Thyroid gland (tissue), 4 donors: ENCODE measurements at places on chromosomes 3 and 15. TPM values are rescaled to one million over a fixed set of nuclear protein-coding genes. Genes with fewer than 3 reads are reported as not detected.

- peaks cover 28% of the 10 kb centered on the region for H3K4me1 ChIP-seq
- H3K36me3 ChIP-seq: no peaks in the 10 kb centered on the region
- H3K27me3 ChIP-seq: no peaks in the 10 kb centered on the region
- peak overlapping the region; percentile 87 for H3K27ac ChIP-seq
- DNase-seq: peak; percentile 67
These were observed 51.6 kb upstream of the HEG1 start for GRCh38 chr3:125107363-125107762.

- H3K27me3 ChIP-seq: no peaks in the 10 kb centered on the region
- no peak overlapping the region for H3K4me3 ChIP-seq
- H3K36me3 ChIP-seq: no peaks in the 10 kb centered on the region
- H3K27ac ChIP-seq: no peak overlapping the region
- peaks cover 12% of the 10 kb centered on the region for H3K4me1 ChIP-seq
These were observed 8.1 kb downstream of the NKTR start for GRCh38 chr3:42608581-42608980.

Gene CHRD
- 4.1 TPM for total RNA-seq

DNA sequence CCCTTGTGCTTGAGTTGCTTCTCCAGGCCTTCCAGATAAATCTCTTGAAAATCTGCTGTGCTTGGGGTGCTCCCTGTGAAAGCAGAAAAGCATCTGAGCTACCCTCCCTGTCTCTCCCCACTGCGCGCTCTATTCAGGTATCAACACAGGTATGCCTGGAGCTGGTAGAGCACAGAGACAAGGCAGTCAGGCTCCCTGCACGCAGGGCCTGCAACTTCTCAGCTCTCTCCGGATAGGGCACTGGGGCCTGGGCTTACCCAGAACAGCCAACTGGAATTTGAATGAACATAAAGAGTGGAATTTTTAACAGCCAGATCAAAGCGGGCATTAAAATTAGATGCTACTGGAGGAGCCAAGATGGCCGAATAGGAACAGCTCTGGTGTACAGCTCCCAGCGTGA is 183.6 kb downstream of the XXYLT1 start:
- no peak overlapping the region for H3K4me3 ChIP-seq
- H3K27me3 ChIP-seq: no peaks in the 10 kb centered on the region
- no peaks in the 10 kb centered on the region for H3K36me3 ChIP-seq
- peaks cover 7% of the 10 kb centered on the region for H3K4me1 ChIP-seq
- peak; percentile 1 for DNase-seq

DNA sequence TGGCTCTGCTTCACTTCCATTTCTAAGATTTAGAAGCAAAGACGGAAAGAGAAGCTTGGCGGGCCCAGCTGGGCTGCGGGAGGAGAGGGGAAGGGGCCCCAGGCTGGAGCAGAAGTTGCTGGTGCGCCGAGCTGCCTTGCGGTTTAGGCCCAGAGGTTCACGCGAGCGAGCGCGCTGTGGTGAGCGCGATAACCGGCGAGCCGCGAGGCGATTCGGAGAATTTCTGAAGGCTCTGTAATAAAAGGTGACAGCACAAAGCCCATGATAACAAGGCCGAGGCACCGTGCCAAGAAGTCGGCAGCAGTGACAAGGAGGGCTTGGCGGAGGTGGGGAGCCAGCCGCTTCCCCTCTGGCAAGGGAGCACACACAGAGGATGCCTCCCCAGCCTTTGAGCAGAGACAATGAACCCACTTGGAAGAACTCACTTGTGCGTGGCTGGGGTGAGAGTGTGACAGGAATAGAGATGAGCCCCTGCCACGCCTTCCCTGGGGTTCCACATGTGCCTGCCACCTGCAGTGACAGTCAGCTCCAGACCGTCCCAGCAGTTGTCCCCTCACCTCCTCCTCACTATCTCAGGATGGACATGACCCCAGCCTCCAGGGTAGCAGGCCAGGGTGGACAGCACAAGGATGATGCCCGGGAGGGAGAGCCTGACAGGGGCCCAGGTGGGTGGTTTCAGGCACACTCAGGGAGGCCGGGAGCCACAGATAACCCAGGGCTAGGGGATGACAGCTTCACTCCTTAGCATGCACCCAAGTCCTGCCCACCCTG is 315.2 kb downstream of the UACA start:
- H3K36me3 ChIP-seq: no peaks in the 10 kb centered on the region
- DNase-seq: peak; percentile 23
- no peaks in the 10 kb centered on the region for H3K4me1 ChIP-seq

DNA sequence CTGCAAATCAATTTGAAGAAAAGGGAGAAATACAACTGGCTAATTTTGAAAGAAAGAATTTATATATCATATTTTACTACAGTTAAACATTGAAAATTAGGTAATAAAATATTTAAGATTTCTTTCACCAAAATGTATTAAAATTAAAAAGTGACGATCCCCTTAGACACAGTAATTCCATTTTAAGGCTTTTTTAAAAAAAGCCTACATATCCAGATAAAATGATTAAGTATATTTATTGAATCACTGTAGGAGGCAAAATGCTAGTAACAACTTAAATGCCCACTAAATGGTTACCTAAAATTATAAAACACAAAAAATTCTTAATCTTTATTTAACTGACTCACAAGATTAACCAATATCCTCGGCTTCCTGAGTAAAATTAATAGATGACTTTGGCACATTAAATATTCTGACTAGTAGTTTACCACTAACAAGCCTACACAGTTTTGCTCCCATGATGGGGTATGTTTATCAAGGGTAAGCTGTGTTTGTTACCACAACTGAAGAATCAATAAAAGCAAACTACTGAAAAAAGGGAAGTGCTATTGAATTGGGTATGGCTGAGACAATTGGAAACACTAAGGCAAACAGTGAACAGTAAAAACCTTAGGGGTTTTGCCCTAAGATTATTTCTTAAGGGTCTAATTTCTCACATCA is 28.4 kb downstream of the ANKRD28 start:
- DNase-seq: no peak
- peaks cover 30% of the 10 kb centered on the region for H3K4me1 ChIP-seq
- peak overlapping the region; percentile 39 for H3K27ac ChIP-seq
- H3K4me3 ChIP-seq: no peak overlapping the region
- no peaks in the 10 kb centered on the region for H3K36me3 ChIP-seq
- H3K27me3 ChIP-seq: no peaks in the 10 kb centered on the region

Gene CEMIP
- 0.29 TPM for total RNA-seq

DNA sequence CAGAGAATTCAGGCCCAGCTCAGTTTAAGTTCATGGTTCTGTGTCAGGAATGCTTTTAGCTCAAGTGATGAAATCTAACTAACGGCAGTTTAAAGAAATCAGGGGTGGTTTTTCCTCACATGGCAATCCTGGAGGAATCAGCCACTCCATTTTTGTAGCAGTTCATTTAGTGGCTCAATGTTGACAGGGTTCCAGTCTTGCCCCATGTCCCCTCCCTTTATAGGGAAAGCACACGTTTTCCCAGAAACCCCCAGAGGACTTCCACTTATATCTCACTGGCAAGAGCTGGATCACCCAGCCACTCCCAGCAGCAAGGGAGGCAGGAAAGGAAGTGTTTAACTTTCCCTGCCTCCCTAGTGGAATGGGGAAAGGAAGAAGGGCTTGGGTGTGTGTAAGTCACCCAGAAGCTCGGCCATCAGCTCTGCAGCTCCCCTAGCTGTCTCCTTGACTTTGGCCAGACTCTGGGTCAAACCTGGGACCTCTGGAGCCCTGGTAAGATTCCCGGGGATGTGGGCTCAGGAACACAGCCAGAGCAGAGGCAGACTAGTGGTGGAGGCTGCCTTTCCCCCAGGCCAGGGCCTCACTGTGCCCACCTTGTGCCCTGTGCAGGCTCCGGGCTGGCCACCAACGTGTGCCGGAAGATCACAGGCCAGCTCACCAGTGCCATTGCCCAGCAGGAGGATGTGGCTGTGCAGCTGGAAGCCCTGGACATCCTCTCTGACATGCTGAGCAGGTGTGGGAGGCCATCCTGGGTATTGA is 11.3 kb downstream of the CAND2 start:
- H3K27me3 ChIP-seq: no peaks in the 10 kb centered on the region
- peaks cover 3% of the 10 kb centered on the region for H3K36me3 ChIP-seq
- H3K27ac ChIP-seq: peak overlapping the region; percentile 75
- no peak overlapping the region for H3K4me3 ChIP-seq

GRCh38 chr15:62920682-62921502 is 121.7 kb upstream of the TPM1 start:
- H3K36me3 ChIP-seq: no peaks in the 10 kb centered on the region
- H3K27ac ChIP-seq: no peak overlapping the region
- H3K27me3 ChIP-seq: no peaks in the 10 kb centered on the region
- no peak for DNase-seq

GRCh38 chr3:183244219-183244618 is 8.8 kb upstream of the B3GNT5 start:
- DNase-seq: no peak
- no peaks in the 10 kb centered on the region for H3K4me1 ChIP-seq
- H3K4me3 ChIP-seq: no peak overlapping the region

Gene LYSMD4
- 9.4 TPM for total RNA-seq

DNA sequence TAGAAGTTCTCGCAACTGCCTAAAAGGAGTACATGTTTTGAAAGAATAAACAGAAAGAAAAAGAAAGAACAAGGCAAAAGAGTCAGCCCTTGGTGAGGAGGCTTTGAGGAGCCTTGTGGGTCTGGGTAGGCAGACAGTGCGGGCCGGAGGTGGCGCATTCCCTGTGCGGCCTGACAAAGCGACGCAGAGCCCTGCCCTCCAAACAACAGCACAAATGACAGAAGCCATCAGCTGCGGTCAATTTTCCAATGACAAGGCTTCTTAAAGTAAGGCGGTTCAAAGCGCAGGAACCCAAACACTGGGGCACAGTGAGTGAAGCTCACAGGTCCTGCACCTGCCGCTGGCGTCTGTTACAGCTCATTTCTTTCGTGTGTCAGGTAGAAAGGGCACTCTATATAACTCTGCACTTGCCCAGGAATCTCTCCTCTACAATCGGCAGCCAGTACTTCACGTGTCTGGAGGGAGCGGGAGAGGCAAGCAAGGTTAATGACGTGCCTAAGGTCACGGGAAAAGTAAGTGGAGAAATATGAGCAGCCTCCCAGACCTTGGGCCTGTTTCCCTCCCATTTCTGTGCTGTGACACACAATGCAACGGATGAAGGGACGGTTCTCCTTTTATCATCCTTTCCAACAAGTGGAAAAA is 178.1 kb downstream of the OPA1 start:
- DNase-seq: no peak
- no peaks in the 10 kb centered on the region for H3K36me3 ChIP-seq
- no peak overlapping the region for H3K27ac ChIP-seq
- no peak overlapping the region for H3K4me3 ChIP-seq

DNA sequence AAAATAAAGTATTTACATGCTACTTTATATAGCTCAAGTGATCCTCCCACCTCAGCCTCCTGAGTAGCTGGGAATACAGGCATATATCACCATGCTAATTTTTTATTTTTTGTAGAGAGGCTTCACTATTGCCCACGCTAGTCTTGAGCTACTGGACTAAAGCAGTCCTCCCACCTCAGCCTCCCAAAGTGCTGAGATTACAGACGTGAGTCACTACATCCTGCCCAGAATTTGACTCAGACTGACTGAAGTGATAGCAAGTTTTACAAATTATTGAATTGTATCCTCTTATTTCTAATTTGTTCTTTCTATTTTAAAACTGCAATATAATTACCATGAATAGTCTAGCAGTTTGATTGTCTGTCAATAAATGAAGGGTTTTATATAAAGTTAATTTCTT is 210.3 kb upstream of the CGNL1 start:
- no peaks in the 10 kb centered on the region for H3K36me3 ChIP-seq
- no peaks in the 10 kb centered on the region for H3K4me1 ChIP-seq
- no peak for DNase-seq

DNA sequence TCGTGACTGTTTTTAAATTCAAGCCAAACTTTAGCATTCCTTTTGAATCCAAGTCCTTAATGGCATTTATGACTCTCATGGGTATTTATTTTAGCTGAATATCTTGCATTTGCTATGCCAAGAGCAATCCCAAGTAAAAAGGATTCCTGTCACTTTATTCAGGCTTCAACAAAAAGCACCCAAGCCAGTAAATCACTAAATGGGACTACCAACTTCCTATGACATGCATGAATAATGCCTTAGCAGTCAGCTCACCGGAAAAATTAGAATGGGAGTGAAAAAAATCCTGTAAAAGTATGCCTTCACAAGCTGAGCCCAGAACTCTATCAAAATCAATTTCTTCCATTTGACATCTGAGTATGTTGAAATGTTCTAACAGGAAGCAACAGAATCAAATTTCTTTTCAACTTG is 1297.9 kb downstream of the ROBO2 start:
- H3K27me3 ChIP-seq: no peaks in the 10 kb centered on the region
- no peak for DNase-seq
- no peak overlapping the region for H3K27ac ChIP-seq
- H3K4me1 ChIP-seq: peaks cover 5% of the 10 kb centered on the region

Gene TOP2B
- 124 TPM for total RNA-seq

DNA sequence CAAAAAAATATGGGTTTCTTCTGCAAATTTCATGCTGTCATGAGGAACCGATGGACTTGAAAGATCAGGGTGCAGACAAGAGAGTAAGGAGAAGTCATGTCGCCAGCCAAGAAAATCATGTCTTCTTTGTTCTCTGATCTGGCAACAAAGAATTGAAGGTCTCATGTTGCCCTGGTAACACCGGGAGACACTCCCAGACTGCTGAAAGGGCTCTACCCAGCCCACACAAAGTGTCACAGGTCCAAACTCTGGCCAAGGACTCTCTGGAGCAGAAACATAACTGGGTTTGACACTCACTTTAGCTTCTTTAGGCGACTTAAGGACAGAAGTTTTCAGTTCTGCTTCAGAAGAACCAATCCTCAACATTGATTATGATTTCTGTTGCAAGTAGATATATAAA is 42.9 kb downstream of the SIDT1 start:
- no peaks in the 10 kb centered on the region for H3K27me3 ChIP-seq
- H3K4me1 ChIP-seq: no peaks in the 10 kb centered on the region
- H3K4me3 ChIP-seq: no peak overlapping the region
- no peak overlapping the region for H3K27ac ChIP-seq
- H3K36me3 ChIP-seq: no peaks in the 10 kb centered on the region

- no peak overlapping the region for H3K27ac ChIP-seq
- peak; percentile 10 for DNase-seq
- H3K4me3 ChIP-seq: no peak overlapping the region
- H3K4me1 ChIP-seq: no peaks in the 10 kb centered on the region
- no peaks in the 10 kb centered on the region for H3K27me3 ChIP-seq
These were observed 145.0 kb downstream of the LRRK1 start for GRCh38 chr15:101063891-101064794.

- H3K4me3 ChIP-seq: no peak overlapping the region
- no peak for DNase-seq
- no peak overlapping the region for H3K27ac ChIP-seq
- H3K36me3 ChIP-seq: peaks cover 60% of the 10 kb centered on the region
These were observed 9.7 kb downstream of the NCBP2 start for GRCh38 chr3:196932600-196932999.

Gene ANKUB1
- not detected for total RNA-seq

DNA sequence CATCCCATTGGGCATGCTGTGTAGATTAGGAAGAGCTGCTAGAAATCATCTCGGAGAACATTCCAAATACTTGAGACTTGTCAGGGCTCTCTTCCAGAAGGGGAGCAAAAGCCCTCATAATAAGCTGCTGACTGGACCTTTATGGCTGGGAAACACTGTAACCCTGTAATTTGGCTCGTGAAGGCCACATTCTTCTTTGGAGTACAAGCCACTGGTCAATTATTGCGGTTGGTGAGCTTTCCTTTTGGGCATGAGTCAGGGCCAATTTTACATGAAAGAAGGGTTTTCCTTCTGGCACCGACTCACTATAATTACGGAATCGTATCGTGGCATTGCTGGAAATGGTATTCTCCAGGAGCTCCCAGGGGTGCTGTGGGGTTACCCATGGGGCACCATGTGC is 434.5 kb upstream of the RGMA start:
- no peaks in the 10 kb centered on the region for H3K36me3 ChIP-seq
- DNase-seq: no peak
- no peak overlapping the region for H3K4me3 ChIP-seq
- no peaks in the 10 kb centered on the region for H3K27me3 ChIP-seq
- H3K4me1 ChIP-seq: no peaks in the 10 kb centered on the region

Gene RBP2
- not detected for total RNA-seq
